ENCODE measurements at places on chromosomes 1 and 21.

DNA sequence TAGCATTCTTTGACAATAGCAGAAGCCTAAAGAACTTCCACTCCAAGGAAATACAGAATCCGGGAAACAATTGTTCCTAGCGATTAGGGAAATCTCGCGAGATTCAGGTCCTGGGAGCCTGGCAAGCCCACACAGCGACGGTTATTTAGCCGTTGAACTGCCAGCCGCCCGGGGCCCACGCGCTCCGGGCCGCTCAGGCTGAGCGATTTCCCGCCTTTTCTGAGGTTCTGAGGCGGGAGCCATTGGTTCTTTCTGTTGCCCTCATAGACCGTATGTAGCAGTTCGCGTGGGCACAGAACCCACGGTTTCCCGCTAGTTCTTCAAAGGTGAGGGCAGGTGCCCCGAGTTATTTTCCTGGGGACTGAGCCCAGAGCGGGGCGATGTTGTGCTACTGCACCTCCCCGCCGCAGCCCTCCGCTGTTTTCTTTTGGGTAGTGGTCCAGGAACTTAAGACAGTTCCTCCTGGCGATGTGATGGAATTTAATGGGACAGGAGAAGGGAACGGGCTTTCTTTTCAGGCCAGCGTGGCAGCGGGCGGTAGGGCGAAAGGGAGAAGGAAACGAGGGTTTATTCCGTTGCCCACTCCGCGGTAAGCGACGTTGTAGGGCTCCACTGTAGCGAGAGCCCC, at the start of gene SYCP1:
Gene SYCP1 (plus strand): TSS at position 171 of the 628 bp plus-strand sequence. CDS start 602 bp downstream, outside the sequence.
- DNase-seq = no peak

- DNase-seq = no peak
Observed at GRCh38 chr1:234272656-234273312, 100.5 kb upstream of the COA6 start.

GRCh38 chr1:201598396-201598795, 59.5 kb downstream of the NAV1 start:
- DNase-seq = no peak

GRCh38 chr21:39763272-39763970, 18.4 kb downstream of the IGSF5 start:
- no peak for DNase-seq

GRCh38 chr1:146012703-146013558, 8.6 kb downstream of the HJV start:
- peak; percentile 94 for DNase-seq

GRCh38 chr1:3312898-3313575, 141.4 kb upstream of the ARHGEF16 start:
- DNase-seq = peak; percentile 95

DNA sequence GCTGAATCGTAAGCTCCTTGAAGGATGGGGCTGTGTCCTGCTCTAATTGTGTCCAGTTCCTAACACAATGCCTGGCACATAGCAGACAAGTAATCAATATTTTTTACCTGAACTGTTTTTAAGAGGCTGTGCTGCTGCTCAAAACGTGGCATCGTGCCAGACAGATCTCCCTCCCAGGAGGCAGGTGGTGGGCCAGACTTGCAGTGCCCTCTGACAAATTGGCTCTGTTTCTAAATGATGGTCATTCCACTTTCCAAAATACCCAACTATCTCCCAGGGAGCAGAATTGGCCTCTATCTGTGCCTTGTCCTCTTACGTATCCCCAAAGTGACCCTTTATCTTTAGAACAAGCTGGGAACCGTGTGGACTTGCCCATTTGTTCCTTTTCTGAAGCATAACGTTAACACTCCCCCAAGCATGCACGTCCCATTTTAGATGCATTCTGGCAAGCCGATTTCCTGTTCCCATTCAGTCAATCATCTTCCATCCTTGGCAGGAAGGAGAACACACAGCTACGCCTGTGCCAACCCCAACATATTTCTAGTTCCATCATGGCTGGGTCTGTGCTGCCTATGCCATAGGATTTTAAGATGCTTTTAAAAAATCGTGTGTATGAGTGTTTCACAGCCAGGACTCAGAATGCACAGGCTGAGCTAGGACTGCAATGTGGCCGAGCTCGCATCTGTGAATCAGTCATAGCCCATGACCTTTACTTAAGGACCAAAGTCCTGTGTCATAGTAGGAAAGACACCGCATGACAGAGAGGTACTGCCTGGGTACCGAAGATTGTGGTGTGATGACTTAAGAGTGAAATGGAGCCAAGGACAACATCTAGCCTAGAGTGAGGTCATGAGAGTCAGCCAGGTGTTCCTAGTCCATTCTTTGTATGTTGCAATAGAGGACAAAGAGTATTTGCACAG, 408.6 kb downstream of the PRDM2 start:
- no peak for DNase-seq

DNA sequence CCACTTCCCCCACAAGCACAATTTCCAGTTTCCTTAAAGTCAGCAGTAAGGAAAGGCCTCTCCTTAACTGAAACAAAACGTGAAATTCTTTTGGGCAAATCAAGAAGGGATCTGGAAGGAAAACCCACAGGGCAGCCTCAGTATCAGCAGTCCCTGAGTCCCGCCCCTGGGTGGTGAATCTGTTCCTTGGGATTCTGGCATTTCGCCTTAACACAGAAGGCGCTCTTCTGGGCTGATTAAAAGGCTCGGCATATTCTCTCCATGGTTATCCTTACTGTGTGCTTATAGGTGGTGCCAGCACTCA, 12.2 kb upstream of the RAB4A start:
- no peak for DNase-seq

Data from RKO (cell line).